OCI-M1 (cell line): ENCODE measurements at places on chromosomes 4 and X.

GRCh38 chrX:77431227-77431626 lies 16.0 kb upstream of the FGF16 start:
- DNase-seq, result peak; percentile 91

GRCh38 chrX:39445336-39445735 lies 644.1 kb downstream of the MID1IP1 start:
- DNase-seq, result peak; percentile 17

GRCh38 chrX:135522132-135522530 lies 1.7 kb downstream of the INTS6L start:
- DNase-seq, result peak; percentile 90

GRCh38 chr4:160318567-160319220 lies 1215.8 kb downstream of the RAPGEF2 start:
- DNase-seq, result no peak

- peak; percentile 66 for DNase-seq
Observed at GRCh38 chr4:83369831-83370639, 35.4 kb upstream of the HPSE start.

DNA sequence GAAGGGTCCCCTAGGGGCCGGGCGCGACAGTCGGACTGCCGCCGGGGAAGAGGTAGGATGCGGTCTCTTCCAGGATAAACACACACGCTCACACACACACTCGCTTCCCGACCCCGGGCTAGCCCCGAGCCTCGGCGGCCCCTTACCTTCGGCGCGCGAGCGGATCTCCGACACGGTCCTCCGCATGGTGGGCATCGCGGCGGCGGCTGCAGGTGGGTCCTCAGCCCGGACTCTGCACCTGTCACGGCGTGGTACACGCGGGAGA lies 294 bp downstream of the ATP8A1 start:
- DNase-seq, result no peak

DNA sequence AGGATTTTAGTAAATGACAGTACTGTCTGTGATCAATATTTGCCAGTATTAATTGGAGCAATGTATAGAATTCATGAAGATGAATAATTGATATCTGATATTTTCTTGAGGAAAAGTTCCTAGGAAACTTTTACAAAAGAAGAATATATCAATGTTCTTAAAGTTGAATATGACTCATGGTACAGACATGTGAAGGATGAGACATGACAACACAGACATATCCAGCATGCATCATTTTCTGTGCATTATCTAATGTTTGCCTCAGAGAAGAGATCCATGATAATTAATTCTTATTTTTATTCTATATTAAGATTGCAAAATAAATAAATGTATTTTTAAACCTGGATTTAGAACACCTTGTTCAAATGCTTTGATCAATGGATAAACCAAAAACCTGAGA lies 452.9 kb upstream of the EPHA5 start:
- no peak for DNase-seq

- DNase-seq, result peak; percentile 31
Observed at GRCh38 chrX:69556060-69557011, 52.2 kb downstream of the NALF2 start.

DNA sequence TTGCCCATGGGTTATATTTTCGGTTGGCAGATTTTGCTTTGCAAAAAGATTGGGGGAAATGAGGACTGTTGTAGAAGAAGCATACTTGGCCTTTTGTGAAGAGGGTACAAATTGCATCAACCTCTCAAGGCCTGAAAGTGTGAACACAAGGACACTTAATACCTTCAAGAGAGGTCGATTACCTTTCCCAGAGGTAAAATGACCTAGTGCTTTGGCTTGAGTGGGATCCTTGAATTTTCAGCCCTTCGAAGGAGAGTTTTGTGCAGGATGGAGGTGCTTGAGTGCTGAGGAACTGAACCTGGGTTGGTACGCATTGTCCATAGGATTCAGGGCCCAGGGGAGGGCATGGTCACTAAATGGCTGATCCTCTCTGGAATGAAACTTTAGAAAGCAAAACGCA lies 27.6 kb upstream of the NKAP start:
- DNase-seq, result no peak

DNA sequence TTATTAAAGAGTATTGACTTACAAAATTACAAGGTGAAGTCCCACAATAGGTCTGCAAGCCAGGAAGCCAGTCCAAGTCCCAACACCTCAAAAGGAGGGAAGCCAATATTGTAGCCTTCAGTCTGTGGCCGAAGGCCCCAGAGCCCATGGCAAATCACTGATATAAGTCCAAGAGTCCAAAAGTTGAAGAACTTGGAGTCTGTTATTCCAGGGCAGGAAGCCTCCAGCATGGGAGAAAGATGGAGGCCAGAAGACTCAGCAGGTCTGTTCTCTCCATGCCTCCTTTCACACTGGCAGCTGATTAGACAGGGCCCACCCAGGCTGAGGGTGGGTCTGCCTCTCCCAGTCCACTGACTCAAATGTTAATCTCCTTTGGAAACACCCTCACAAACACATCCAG lies 18.1 kb downstream of the TDO2 start:
- no peak for DNase-seq

DNA sequence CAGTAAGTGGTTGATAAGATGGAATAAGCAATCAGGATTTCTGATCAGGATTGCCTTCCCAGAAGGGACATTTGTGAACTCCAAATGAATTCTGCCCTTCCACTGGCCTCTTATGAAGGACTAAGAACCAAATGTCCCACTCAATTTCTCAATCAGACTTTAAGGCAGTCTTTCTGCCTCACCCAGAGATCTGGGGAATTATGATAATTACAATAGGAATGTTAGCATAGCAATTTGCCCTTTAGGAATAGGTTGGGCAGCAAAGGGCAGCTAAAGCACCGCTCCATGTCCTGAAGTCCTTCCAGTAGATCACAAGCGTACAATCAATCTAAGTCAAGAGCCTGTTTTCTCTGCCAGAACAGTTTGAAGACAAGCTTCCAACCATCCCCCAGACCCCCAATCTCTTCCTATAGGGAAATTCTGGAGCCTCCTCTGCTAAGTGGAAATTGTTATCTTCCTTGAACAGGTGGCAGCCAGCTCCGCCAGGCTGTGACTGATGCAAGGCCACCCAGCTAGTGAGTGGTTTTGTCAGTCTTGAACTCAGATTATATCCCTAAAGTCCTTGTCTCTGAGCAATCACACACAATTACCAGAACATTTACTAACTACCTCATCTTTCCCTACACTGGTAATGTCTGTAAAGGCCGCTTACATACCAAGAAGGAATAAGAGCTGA lies 18.6 kb downstream of the NKX3-2 start:
- DNase-seq, result peak; percentile 62

DNA sequence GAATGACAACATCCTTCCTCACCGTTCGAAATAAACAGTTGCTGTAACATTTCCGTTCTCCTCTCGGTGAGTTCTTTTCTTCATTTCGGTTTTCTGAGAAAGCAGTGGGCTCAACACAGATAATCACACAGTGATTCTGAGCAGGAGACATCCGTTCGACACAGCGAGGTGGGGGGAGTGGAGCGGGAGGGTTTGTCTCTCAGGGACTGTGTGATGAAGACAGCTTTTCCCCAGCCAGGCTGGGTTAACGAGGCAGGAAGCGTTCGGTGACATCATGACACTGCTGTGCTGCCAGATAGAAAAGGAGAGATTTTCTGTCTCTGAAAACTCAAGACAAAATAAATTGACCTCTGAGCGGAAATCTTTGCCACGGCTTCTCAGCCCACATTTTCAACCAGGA lies 119.3 kb downstream of the CRLF2 start:
- DNase-seq, result no peak

DNA sequence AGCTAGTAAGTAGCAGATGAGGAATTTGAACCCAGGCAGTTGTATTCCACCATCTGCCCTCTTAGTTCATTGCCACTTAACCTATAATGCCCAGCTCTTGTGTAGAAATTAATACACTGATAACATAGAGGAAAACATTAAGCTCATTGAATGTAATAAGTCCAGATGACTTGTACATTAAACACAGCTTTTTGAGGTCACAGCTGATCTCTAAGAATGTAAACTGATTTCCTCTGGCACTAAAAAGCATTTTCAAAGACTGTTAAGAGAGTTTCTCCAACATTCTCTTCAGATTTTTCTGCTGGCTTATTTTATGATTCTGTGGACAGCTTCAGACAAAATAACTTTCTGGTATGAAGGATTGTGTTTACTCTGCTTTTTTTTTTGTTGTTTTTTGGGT lies 42.7 kb downstream of the HPRT1 start:
- no peak for DNase-seq

- DNase-seq, result no peak
Observed at GRCh38 chr4:156223985-156224384, 270.3 kb upstream of the CTSO start.

DNA sequence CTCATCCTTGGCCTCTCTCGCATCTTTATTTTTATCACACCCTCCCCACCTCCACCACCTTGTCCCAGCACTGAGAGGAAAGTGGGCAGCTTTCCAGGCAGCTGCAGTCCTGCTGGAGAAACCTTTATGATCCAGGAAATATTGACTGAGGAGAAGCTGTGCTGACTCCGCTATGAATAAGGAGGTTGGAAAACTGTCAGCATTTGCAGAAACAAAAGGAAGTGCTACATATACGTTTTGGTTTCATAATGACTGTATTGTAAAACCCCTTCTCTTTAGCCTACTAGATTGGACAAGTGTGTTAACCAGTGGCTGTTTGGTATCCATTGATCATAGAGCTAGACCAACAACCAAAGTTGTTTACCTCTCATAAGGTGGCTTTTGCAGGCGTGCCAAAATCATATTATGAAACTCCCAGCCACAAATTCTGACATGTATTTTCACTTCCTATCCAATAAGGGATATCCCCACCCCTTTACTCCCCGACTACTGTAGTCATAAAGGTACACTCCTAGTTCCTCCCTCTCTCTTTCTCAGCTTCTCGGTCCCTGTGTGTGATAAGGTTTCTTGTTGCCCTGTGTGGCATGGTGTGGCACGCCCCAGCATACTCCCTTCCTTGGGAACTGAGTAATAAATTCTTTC lies 88.4 kb downstream of the GPR143 start:
- no peak for DNase-seq

GRCh38 chr4:159290321-159291030 lies 187.6 kb downstream of the RAPGEF2 start:
- DNase-seq, result no peak

DNA sequence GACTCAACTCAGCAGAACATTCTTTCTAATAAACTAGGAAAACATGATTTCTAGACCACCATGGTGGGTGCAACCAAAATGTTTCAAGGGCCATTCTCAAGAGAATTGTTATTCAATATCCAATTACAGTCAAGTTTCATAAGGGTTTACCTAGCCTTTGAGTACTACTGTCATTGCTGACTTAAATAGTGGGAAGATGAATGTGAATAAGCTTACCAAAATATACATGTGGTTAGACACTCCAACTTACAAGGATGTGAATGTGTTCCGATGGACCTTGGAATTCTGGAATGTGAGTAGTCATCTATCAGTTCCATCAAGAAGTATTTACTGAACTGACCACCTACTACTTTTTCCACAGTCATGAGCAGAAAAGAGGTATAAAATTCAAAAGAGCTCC lies 16.9 kb downstream of the SH3RF1 start:
- peak; percentile 40 for DNase-seq

- no peak for DNase-seq
Observed at GRCh38 chr4:100288161-100288560, 97.9 kb upstream of the DDIT4L start.

DNA sequence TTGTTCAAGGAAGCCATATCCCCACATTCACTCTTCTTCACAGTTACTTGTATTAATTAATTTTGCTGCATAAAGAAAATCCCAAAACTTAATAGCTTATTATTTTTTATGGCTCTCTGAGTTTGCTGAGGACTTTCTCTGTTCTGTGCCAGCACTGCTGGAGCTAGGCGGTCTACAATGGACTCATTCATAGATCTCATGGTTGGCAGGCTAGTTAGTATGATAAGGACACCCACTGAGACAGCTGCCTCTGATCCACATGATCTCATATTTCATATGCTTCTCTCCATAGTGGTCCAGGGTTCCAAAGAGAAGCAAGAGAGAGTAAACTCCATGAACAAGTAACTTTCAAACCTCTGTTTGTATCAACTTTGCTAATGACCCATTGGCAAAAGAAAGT lies 170.2 kb downstream of the ADGRA3 start:
- no peak for DNase-seq
